ENCODE measurements at places on chromosomes 12 and 14.

- DNase-seq = no peak
Observed at GRCh38 chr12:62717643-62718042, 217.3 kb downstream of the PPM1H start.

DNA sequence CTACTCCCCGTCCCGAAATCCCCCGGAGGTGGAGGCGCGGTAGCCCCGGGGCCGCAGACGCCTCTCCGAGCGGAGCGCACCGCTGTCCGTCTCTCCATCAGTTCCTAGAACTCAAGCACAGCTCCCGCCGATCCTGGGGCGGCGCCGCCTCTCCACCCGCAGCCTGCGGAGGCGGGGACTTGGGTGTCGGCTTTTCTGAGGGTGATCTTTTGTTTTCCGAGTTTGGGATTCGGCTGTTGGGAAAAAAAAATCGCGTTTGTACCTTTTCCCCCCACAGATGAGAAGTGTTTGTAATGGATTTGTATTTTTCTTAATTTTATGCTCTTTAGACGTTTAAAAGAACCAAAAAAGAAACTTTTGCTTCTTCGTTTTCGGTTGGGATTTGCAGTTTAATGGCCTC is 26.6 kb downstream of the LRCOL1 start:
- no peak for DNase-seq

DNA sequence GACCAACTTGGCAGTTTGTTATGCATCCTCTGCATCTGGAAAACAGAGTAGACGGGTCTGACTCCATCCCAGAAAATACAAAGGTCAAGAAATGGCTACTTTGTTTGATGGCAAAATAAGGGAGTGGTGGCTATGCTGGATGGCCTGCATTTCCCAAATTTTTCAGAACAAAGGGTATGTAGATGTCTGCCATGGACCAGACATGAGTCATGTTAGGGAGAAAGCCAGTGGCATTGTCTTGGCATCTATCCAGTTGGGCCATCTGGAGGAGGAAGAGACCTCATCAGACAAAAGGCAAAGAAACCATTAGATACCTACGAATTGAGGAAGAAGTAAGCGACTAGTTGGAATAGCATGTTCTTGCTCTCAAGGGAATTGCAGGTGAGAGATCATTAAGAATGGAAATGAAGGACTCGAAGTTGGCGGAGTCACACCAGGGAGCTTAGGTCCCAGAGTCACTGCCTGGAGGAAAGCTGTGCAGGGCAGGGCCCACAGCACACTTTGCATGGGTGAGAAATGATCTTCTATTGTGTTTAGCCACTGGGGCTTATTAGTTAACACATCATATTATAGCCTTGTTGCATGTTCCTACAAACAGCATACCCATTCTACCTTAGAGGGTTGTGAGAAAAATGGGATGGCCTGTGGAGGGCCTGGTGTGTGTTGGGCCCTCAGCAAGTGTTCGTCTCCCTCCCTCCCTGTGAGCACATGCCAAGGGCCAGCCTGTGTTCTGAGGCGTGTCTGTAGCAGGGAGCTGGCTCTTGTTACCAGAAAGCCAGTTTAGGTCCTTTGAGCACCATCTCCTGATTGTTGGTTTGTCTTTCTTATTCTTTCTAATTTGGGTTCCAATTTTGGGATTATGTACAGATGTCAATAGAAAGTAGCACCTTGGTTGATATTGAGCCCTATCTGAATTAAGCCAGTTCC is 119.4 kb downstream of the KTN1 start:
- no peak for DNase-seq

- no peak for DNase-seq
Observed at GRCh38 chr12:21691515-21691914, 33.9 kb upstream of the LDHB start.

DNA sequence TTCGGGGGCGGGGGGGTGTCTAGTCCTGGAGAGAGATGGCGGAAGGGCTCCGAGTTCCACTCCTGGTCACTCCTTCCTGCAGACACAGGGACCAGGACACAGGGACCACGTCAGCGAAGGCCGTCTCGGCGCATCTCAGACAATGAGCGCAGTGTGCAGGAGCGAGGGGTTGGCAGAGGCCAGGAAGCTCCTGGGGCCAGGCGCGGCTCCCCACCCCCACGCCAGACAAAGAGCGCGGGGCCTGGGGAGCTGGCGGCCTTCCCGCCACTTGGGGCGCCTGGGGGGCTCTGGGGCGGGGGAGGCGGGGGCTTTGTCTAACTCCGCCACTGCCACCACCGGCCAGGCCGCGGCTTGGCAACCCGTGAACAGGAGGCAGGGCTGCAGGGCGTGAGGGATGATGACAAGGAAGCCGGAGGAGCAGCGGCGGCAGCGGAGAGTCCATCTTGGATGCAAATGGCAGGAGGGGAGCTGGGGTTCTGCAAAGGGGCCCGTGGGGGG is 2.2 kb downstream of the CDK2AP1 start:
- no peak for DNase-seq

DNA sequence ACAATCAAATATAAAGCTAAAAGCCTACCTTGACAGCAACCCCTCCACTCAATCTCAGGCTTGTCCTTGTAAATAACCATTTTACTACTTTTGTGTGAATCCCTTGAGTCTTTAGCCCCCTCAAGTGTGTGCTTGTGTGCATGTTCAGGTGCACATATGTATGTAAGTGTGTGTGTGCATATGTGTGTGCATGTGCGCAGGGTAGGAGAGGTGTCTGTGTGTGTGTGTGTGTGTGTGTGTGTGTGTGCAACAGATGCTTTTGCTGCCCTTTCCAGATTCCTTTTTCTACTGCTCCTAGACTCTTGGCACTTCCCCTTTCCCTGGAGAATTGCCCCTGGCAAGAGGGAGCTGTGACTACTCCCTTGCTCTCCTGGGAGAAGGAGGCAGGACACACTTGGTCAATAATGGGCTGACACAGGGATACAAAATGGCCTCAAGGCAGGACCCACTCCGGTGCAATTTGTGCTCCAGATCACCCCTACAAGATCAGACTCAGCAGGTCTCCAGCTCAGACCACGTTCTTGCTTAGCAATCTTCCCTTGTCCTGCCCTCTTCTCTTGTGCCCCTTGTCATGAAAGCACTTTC is 73.4 kb downstream of the IFNG start:
- no peak for DNase-seq

DNA sequence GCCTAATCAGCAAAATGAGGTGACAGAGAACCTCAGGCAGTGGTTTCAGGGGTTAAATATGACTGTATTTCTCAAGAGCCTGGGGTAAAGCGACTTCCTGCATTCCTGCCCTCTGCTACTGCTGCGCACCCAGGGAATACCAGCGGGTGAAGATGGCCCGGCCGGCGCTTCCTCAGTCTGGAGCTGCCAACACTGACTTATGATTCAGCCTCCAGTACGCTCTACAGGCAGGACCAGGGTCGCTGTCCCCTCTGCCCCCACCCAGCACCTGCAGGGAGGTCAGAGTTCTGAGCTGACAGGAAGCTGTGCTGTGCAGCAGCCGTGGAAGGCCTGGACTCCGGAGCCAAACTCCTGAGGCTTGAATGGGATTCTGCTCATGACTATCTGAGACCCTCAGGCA is 127.9 kb downstream of the PIWIL1 start:
- DNase-seq = no peak

DNA sequence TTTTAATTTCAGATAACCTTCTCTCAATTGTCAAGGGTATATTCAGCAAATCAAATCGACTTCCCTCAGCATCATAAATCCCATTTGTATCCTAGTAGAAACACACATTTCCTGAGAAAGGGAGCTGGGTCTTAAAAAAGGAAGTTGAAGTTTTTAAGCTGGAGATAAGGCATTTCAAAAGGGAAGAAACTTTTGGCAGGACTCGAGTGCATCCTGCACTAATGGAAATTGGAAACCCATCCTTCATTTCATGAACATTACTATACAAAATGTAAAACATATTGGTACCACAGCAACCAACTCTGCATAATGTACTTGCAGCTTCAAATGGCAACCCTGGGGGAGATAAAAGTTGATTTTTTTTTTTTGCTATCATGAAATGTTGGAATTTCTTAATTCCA is 23.7 kb upstream of the TMCC3 start:
- no peak for DNase-seq

DNA sequence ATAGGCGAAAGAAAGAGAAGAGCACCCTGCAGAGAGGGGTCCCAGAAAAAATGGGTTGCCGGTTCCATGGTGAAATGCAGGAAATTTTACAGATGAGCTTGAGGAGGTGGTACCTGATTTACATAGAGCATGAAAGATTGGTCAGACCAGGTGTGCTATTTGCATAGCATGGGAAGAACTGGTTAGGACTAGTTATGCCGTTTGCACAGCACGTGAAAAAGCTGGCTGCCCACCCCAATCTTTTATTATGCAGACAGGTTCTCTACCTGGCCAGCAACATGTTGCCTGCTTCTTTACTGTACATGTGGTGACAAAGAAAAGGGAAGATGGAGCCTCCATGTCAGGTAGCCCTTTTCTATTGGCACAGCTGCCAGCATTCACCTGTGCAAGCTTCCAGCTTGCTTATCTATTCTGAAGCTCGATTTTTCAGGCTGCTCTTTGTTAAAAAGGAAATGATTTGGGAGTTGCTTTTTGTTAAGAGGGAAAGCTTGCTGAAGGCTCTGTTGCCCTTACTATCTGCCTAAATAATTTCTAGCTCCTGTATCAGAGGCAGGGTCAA is 62.9 kb upstream of the ELK3 start:
- DNase-seq = no peak

DNA sequence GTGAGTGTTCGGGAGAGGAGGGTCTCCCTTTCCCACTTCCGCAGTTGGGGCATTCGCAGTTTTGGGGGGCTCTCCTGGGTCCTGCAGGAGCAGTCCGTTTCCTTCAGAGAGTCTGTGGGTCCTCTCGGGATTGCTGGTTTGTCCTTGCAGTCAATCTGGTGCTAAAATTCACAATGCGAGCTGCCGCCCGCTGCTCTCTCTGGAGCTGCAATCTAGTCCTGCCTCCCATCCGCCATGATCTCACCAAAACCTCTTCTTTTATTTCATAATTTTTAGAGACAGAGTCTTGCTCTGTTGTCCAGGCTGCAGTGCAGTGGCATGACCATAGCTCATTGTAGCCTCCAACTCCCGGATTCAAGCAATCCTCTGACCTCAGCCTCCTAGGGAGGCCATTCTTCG is 22.5 kb downstream of the RNFT2 start:
- no peak for DNase-seq

GRCh38 chr12:5660238-5660637 is 228.3 kb downstream of the NTF3 start:
- DNase-seq = no peak

DNA sequence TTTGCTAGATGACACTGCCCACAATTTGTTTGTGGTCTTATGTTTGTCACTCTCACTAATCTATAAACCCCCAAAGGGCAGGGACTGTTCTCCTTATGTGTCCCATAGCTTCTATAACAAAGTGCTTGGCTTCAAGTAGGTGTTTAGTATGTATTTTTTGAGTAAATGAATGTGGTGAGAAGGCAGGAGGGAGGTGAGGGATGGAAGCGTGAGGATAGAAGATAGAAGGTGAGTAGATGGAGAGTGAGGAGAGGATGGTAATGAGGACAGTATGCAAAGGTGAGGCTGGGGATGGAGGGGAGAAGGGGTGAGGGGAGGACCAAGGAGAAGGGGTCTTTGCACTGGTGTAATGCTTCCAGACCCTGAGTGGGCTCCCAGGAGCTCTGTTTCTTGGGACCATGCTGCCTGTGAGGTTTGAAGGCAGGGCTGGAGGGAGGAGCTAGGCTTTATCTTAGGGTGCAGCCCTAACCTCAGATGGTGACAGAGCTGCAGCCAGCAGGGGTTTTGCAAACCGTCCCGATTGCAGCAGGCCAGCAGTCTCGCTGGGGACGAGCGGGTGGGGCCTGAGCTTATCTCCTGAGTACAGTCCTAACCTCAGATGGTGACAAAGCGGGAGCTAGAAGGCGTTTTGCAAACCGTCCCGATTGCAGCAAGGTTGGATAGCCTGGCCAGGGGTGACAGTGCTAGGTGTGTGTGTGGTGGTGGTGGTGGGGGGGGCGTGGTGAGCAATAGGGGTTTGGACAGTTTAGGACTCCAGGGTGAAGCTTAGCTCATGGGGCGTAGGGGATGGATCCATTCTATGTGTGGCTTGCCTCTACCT is 6.5 kb downstream of the CEBPE start:
- DNase-seq = no peak

DNA sequence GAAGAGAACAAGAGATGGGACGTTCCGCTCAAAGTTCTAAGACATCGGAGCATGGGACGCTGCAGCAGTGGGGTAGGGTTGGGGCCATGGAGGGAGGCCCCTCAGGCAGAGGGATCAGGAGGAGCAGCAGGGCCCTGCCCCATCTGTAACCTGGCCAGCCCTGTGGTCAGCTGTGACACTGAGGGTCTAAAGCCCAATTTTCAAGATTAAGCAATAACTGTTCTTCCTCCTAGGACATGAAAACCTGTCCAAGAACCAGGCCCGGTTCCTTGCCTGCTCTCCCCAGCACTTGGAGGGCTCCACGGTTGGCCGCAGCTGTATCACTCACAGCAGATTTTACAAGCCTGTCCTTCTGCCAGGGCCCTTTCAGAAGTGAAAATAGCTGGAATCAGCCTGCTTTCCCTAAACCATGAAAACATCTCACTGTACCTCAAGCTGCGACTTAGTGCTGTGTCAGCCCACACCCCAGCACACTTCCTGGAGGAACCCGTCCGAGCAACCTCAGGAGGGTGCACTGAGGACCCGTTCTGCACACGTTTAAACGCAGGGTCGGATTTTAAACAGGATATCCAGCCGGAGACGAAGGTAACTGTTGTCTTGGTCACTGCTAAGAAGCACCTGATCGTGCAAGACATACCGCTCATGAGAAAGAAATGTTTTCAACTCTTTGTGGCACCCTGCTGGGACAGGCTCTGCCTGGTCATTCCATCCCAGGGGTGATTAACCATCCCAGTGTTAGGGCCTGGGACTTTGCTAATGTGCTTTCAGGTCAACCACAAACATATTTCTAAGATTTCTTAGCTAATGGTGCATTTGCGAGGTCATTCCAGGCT is 201.9 kb upstream of the DIO3 start:
- no peak for DNase-seq

DNA sequence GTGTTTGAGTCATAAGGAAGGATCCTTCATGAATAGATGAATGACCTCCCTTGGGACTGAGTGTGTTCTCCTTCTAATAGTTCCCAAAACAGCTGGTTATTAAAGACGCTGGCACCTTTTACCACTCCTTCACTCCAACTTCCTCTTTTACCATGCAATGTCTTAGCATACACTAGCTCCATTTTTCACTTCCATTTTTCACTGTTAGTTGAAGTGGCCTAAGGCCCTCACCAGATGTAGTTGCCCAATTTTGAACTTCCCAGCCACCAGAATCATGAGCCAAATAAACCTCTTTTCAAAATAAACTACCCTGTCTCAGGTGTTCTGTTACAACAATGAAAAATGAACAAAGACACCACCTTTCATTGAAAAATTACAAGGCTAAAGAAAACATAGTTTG is 64.7 kb downstream of the GPR65 start:
- no peak for DNase-seq

DNA sequence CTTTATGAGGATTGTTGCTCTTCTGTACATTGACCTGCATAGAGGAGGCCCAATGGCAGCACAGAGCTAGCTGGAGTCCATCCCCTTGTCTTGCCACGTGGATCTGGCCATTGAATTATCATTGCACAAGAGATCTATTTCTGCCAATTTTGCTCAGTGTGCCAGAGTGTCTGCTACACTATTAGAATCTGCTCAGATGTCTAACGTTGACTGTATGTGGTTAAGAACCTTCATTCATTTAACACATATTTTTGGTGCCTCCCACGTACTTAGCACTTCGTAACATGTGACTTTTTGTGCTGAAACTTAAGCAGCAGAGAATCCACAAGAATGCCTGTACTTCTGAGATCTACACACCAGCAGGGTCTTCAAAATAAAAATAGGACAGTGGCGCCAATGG is 166.0 kb upstream of the VASH1 start:
- no peak for DNase-seq

All from stimulated activated CD8-positive, alpha-beta memory T cell treated with anti-CD3 and anti-CD28 coated beads, Interleukin-7, amount 100 ng/mL, for 4 hours (primary cell).